Right renal pelvis (tissue), 4 donors: ENCODE measurements at places on chromosomes 5 and 9. TPM values are rescaled to one million over a fixed set of nuclear protein-coding genes. Genes with fewer than 3 reads are reported as not detected.

NCS1 gene
- 29.2 TPM for polyA plus RNA-seq

HAPLN1 gene
- polyA plus RNA-seq = 9.2 TPM

PLK2 gene
- 225 TPM for polyA plus RNA-seq

DNA sequence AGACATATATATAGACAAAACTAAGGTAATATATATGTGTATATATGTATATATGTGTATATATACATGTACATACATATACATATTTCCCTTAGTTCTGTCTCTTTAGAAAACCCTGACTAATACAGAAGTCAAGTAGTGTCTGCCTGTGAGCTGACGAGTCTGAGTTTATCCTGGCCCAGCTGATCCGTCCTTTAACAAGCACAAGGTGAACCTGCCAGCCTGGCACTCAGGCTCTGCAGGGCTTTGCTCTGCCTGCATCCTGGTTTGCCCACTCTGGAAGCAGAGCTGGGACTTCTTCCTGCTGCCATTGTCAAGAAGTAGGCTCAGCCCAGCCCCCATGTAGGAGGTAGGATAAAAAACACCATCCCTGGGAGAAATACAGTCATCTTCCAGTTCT is 388.0 kb downstream of the ICE1 start:
- DNase-seq = no peak

- DNase-seq = no peak
These were observed 54.4 kb upstream of the RPL26L1 start for GRCh38 chr5:172904643-172905345.

DNA sequence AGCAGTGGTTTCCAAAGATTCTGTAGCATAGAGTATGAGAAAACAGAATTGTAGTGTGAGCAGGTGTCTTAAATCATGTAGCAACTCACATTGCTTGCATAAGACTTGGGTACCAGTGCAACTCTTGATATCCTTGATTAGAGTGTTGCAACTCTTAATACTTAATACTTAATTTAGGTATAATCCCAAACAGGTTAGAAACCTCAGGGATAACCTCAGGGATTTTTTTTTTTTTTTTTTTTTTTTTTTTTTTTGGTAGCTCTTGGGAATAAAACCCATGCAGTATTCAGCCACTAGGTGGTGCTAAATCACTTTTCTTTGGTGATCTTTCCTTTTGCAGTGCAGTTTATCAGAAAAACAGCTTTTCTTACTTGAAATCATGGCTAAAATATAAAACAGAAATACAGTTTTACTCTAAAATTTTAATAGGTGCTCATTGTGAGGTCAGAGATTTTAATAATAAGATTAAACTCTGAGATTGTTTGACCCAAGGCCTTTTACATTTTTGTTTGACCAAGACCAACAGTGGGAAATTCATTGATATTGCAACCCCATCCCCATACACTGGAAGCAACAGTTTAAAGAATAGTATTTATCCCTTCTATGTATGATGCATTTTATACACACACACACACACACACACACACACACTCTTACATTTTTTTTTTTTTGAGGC is 55.3 kb downstream of the ERAP1 start:
- peak; percentile 60 for DNase-seq

DNA sequence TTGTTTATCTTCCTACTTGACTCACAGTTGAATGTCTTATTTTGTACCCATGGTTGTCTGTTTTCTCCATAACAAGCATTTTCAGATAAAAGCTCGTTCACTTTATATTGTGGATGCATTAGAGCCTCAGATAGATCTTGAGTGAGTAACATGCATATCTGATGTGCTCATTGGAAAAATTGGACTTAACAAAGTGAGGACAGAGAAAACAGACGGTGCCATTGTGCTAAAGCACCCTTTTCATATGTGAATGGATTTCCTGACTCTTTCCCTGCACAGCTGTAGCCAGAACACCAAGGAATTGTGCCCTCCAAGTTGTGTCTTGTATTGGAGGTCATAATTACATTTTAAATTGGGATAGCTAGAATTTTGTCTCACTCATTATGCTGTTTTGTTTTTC is 325.8 kb upstream of the MEF2C start:
- DNase-seq = no peak

DNA sequence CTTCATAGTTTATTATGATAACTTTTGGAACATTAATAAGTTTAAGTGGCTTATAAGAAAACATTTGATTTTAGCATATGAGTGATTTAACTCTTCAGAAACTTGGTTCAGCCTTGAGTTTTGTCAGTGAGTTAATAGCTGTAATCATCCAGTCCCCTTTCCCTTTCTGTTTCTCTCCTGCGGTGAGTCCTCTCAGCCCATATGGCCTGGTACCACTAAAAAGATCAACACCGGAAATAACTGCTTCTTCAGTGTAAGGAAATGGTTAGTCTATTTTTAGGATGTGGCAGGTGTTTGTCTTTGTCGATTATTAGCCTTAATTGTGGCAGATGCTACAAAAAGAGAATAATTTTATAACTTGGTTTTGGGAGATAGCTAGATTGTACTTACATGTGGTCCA is 120.2 kb upstream of the GRHPR start:
- DNase-seq = no peak

GRCh38 chr5:36861871-36862270 is 14.7 kb upstream of the NIPBL start:
- no peak for DNase-seq

DNA sequence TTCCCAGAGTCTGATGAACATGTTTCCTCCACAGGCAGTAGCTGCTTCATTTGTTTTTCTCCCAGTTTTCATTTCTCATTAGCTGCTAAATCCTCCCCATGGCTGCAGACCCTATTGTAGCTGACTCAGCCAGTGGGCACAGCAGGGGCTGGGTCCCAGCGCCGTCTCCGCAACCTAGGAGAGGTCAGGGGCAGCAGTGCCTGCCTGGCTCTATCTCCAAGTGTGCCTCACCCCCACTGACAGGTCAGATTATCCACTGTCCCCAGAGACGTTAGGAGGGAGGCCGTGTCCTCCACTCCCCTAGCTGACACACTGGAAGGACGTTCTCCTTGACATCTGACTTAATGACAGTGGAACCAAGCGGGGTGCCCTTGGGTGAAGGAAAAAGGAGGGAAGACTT is 31.1 kb downstream of the KCNIP1 start:
- DNase-seq = no peak

DNA sequence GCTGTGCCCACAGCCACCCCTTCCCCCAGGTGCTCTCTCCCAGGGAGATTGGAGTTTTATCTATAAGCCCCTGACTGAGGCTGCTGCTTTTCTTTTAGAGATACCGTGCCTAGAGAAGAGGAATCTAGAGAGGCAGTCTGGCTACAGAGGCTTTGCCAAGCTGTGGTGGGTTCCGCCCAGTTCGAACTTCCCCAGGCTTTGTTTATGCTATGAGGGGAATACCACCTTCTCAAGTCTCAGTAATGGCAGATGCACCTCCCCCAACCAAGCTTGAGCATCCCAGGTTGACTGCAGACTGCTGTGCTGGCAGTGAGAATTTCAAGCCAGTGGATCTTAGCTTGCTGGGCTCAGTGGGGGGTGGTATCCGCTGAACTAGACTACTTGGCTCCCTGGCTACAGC is 157.4 kb downstream of the CAAP1 start:
- DNase-seq = no peak

DNA sequence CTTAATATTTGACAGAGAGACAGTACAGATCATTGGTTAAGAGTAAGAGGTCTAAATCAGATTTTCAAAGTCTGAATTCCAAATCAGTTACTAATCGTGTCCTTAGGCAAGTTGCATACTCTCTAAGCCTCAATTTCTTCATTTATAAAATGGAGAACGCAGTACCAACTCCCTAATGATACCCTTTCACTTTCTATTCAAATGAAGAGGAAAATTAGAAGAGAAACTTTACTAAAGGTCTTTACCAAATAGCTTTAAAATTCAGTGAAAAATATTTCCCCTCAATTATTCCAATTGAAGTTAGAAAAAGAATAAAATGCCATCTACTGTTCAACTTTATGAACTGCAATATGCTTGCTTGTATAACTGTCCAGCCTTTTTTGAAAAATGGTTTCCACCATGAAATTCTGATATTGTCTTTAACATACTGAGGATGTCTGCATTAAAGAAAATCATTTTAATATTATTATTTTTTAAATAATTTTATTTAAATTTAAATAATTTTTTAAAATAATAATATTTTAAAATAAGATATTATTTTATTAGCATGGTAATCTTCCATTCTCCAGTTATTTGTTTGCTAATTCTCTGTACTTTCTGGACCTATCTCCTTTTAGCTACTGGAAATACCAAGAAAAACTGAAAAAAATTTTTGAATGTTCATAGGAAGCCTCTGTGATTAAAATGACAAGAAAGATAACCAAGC is 36.0 kb downstream of the POC5 start:
- DNase-seq = peak; percentile 35
